PC-3 (cell line): ENCODE measurements at places on chromosomes 7 and 10. TPM values are rescaled to one million over a fixed set of nuclear protein-coding genes. Genes with fewer than 3 reads are reported as not detected.

- no peak overlapping the region for H3K27ac ChIP-seq
- no peaks in the 10 kb centered on the region for H3K36me3 ChIP-seq
- H3K4me3 ChIP-seq = no peak overlapping the region
- no peaks in the 10 kb centered on the region for H3K27me3 ChIP-seq
- peaks cover 2% of the 10 kb centered on the region for H3K4me1 ChIP-seq
These were observed 66.4 kb downstream of the MTURN start for GRCh38 chr7:30201161-30201666.

- H3K4me3 ChIP-seq = no peak overlapping the region
- H3K36me3 ChIP-seq = no peaks in the 10 kb centered on the region
- no peak for DNase-seq
- H3K27me3 ChIP-seq = no peaks in the 10 kb centered on the region
- no peaks in the 10 kb centered on the region; the same call in 1 of the 2 replicates for H3K4me1 ChIP-seq
These were observed 74.3 kb upstream of the PDCD4 start for GRCh38 chr10:110797416-110797815.

DNA sequence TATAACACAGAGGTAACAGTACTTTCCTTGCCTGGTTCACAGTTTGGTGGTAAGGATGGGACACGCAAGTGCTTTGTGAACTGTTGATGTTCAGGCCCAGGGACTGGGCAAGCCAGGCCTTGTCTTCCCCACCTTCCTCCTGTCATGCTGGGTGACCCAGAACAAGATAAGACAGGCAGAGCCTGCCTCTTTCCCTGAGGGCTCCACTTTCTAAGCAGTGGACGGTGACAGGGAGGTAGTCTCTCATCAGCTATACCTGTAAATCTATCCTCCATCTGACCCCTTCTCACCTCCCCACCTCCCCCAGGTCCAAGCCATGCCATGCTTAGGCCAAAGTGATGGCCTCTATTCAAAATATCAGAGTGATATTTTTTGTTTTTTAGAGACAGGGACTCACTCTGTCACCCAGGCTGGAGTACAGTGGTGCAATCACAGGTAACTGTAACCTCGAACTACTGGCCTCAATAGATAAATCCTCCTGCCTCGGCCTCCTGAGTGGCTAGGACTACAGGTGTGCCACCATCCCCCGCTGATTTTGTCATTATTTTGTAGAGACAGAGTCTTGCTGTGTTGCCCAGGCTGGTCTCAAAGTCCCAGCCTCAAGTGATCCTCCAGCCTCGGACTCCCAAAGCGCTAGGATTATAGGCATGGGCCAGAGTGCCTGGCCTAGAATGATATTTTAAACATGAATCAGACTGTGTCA, 42.8 kb downstream of the PDLIM1 start:
- H3K4me1 ChIP-seq = peaks cover 22% of the 10 kb centered on the region
- DNase-seq = no peak

The LEP gene
- not detected in 2 replicates for total RNA-seq

The SEC24C gene
- 285 and 325 TPM in 2 replicates for total RNA-seq

GRCh38 chr10:75390178-75390577, 11.4 kb downstream of the ZNF503 start:
- peaks cover 3% of the 10 kb centered on the region; the same call in 1 of the 2 replicates for H3K4me1 ChIP-seq
- peaks cover 14% of the 10 kb centered on the region for H3K27me3 ChIP-seq
- H3K27ac ChIP-seq = no peak overlapping the region
- H3K4me3 ChIP-seq = no peak overlapping the region
- DNase-seq = no peak

The SAMD9L gene
- total RNA-seq = 2.6 and 2.8 TPM in 2 replicates

GRCh38 chr7:126487728-126488442, 764.9 kb downstream of the GRM8 start:
- H3K4me3 ChIP-seq = no peak overlapping the region
- no peak for DNase-seq
- H3K4me1 ChIP-seq = no peaks in the 10 kb centered on the region
- H3K27ac ChIP-seq = no peak overlapping the region

DNA sequence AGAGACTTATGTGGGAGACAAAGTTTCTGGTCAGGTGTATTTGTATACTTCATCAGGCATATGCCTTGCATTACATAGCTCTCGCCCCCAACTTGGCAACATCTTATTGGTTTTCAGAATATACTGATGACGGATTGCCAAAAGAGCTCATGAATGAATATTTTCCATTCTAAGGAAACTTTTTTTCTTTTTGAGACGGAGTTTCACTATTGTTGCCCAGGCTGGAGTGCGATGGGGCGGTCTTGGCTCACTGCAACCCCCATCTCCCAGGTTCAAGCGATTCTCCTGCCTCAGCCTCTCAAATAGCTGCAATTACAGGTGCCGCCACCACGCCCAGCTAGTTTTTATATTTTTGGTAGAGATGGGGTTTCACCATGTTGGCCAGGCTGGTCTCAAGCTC, 6.0 kb downstream of the CYCS start:
- H3K36me3 ChIP-seq = peaks cover 48% of the 10 kb centered on the region
- no peaks in the 10 kb centered on the region for H3K27me3 ChIP-seq
- H3K4me3 ChIP-seq = no peak overlapping the region

The SPDYE6 gene
- not detected in 2 replicates for total RNA-seq

- H3K27ac ChIP-seq = no peak overlapping the region
- H3K36me3 ChIP-seq = no peaks in the 10 kb centered on the region
- no peak for DNase-seq
These were observed 170.2 kb upstream of the ZMIZ1 start for GRCh38 chr10:78898341-78899097.

The LIPJ gene
- not detected in 2 replicates for total RNA-seq

The GBX1 gene
- not detected in 2 replicates for total RNA-seq

DNA sequence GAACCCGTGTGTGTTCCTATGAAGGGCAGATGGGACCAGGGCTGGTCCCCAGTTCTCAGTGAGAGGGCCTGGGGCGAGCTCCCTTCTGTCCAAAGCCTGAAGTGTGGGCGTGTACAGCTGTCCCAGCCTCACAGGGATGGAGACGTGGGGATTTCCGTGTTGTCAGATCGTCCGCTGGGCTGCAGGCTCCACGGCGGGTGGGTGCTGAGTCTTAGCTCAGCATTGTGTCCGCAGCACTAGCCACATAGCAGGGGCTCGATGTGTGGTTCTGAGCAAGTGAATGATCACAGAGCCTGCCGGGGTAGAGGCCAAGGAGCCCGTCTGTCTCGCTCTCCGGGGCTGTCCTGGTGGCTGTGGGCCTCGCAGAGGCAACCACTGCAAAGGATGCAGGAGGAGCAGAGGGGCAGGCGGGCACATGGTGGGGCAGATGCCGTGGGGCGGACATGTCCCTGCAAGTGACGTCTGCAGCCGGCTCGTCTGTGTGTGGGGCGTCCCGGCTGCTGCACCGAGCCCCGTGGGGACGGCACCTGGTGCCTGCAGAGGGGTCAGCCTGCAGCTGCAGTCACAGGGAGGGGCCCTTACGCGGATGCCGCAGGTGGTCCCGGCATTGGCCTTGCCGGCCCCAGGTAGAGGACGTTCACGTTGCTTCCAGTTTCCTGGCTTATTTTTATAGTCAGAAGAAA, 30.9 kb downstream of the FAM20C start:
- H3K36me3 ChIP-seq = no peaks in the 10 kb centered on the region
- no peaks in the 10 kb centered on the region for H3K27me3 ChIP-seq
- no peak overlapping the region for H3K4me3 ChIP-seq
- DNase-seq = no peak
- H3K27ac ChIP-seq = no peak overlapping the region
- peaks cover 7% of the 10 kb centered on the region; the same call in 1 of the 2 replicates for H3K4me1 ChIP-seq

- no peak overlapping the region for H3K27ac ChIP-seq
- H3K36me3 ChIP-seq = no peaks in the 10 kb centered on the region
- no peaks in the 10 kb centered on the region for H3K4me1 ChIP-seq
- DNase-seq = no peak
- no peak overlapping the region for H3K4me3 ChIP-seq
These were observed 355.1 kb upstream of the SHH start for GRCh38 chr7:156167417-156167807.

- H3K27ac ChIP-seq = no peak overlapping the region
- no peak overlapping the region for H3K4me3 ChIP-seq
- H3K4me1 ChIP-seq = peaks cover 8% of the 10 kb centered on the region
These were observed 1.5 kb downstream of the INA start for GRCh38 chr10:103278537-103278823.

DNA sequence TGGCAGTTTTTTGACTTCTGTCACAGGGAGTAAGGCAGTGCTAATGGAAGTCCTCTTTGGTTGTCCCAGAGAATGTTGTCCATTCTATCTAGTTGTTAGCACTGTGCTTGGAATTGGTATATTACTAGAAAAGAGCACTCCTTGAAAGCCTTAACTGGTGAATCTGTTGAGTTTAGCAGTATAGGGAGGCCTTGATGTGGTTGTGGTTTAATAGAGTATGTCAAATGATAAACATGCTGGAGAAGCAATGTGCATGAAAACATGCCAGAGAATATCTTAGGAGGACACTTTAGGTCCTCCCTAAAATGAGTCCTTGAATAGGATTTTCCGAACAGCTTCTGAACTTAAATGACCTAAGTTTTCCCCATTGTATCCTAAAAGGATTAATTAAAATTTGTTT, 98.6 kb downstream of the BTRC start:
- no peak overlapping the region for H3K27ac ChIP-seq
- no peaks in the 10 kb centered on the region for H3K36me3 ChIP-seq
- DNase-seq = no peak
- H3K27me3 ChIP-seq = no peaks in the 10 kb centered on the region

DNA sequence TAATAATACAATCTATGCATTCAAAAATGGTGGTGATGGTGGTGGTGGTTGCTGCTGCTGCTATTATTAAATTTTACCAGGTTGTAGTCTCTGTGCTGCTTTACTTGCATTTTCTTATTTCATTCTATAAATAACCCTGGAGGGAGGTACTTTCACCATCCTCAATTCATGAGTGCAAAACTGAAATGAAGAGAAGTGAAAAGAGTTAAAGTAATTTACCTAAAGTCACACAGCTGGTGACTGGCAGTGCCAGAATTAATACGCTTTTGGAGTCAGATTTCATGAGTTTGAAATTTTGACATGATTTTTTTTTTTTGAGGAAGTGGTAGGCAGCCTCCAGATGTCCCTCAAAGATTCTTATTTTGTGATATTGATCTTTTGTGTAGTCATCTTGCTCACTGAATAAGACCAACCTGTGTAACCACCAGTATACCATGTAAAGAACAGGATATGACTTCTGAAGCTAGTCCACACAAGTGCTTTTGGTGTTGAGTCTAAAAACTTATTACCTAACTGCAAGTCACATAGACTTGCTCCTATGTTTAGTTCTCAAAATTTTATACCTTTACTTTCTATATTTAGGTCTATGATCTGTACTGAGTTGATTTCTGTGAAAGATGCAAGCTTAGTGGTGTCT, 218.8 kb downstream of the ZWINT start:
- H3K36me3 ChIP-seq = no peaks in the 10 kb centered on the region
- no peak for DNase-seq
- no peaks in the 10 kb centered on the region for H3K4me1 ChIP-seq
- no peak overlapping the region for H3K27ac ChIP-seq
- no peak overlapping the region for H3K4me3 ChIP-seq
- H3K27me3 ChIP-seq = no peaks in the 10 kb centered on the region

GRCh38 chr10:70926226-70927000, 38.0 kb upstream of the PCBD1 start:
- peaks cover 19% of the 10 kb centered on the region for H3K4me1 ChIP-seq
- no peaks in the 10 kb centered on the region for H3K36me3 ChIP-seq
- no peak overlapping the region for H3K27ac ChIP-seq
- DNase-seq = no peak

- no peaks in the 10 kb centered on the region for H3K27me3 ChIP-seq
- no peaks in the 10 kb centered on the region for H3K36me3 ChIP-seq
- DNase-seq = no peak
- no peaks in the 10 kb centered on the region for H3K4me1 ChIP-seq
These were observed 484.9 kb downstream of the GPAM start for GRCh38 chr10:111698711-111699110.

The TEX47 gene
- not detected in 2 replicates for total RNA-seq

The ACTL6B gene
- not detected in 2 replicates for total RNA-seq

DNA sequence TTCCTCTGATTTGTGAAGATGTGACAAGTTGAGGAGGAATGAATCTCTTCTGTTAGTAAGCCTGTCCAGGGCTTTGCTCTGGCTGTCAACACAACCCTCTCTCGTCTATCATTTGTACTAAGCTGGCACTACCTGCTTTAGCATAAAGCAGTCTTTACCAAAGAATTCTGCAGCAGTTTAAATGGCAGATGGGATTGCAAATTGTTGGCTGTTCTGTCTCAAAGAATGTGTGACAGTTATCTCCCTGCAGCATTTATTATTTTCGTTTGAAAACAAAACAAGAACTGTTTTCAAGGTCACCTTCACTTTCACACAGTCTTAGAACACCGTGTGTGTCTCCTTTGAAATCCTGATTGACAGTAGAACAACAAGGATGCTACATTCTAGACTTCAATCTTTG, 4.8 kb upstream of the LAMB1 start:
- H3K4me1 ChIP-seq = peaks cover 42% of the 10 kb centered on the region
- no peak overlapping the region for H3K27ac ChIP-seq
- DNase-seq = no peak
- H3K27me3 ChIP-seq = no peaks in the 10 kb centered on the region
- H3K36me3 ChIP-seq = no peaks in the 10 kb centered on the region
- H3K4me3 ChIP-seq = no peak overlapping the region

GRCh38 chr10:111933937-111934336, 249.6 kb downstream of the GPAM start:
- H3K27ac ChIP-seq = no peak overlapping the region
- no peak overlapping the region for H3K4me3 ChIP-seq
- H3K36me3 ChIP-seq = no peaks in the 10 kb centered on the region
- no peaks in the 10 kb centered on the region for H3K27me3 ChIP-seq
- DNase-seq = no peak
- H3K4me1 ChIP-seq = no peaks in the 10 kb centered on the region

The SLC13A1 gene
- total RNA-seq = not detected in 2 replicates

The SPDYE16 gene
- total RNA-seq = not detected in 2 replicates

GRCh38 chr7:144969787-144970186, 133.9 kb upstream of the TPK1 start:
- peaks cover 31% of the 10 kb centered on the region; the same call in 1 of the 2 replicates for H3K27me3 ChIP-seq
- DNase-seq = no peak
- no peaks in the 10 kb centered on the region for H3K36me3 ChIP-seq
- H3K27ac ChIP-seq = no peak overlapping the region
- no peak overlapping the region for H3K4me3 ChIP-seq

- no peaks in the 10 kb centered on the region for H3K36me3 ChIP-seq
- no peaks in the 10 kb centered on the region for H3K4me1 ChIP-seq
These were observed 143.7 kb downstream of the DNAJB6 start for GRCh38 chr7:157480371-157481050.

The ASB10 gene
- not detected in 2 replicates for total RNA-seq

The CALCR gene
- not detected in 2 replicates for total RNA-seq

The CLRN3 gene
- not detected in 2 replicates for total RNA-seq

GRCh38 chr10:86651631-86652331, 2.6 kb upstream of the OPN4 start:
- H3K27me3 ChIP-seq = no peaks in the 10 kb centered on the region
- H3K4me3 ChIP-seq = no peak overlapping the region
- DNase-seq = no peak
- H3K27ac ChIP-seq = no peak overlapping the region
- H3K4me1 ChIP-seq = peaks cover 32% of the 10 kb centered on the region

- H3K27ac ChIP-seq = no peak overlapping the region
- H3K36me3 ChIP-seq = peaks cover 30% of the 10 kb centered on the region
- DNase-seq = no peak
- H3K27me3 ChIP-seq = no peaks in the 10 kb centered on the region
These were observed 2.1 kb downstream of the PCBD1 start for GRCh38 chr10:70885931-70886903.
